SK-MEL-5 (cell line): ENCODE measurements at places on chromosomes 7 and 10.

DNA sequence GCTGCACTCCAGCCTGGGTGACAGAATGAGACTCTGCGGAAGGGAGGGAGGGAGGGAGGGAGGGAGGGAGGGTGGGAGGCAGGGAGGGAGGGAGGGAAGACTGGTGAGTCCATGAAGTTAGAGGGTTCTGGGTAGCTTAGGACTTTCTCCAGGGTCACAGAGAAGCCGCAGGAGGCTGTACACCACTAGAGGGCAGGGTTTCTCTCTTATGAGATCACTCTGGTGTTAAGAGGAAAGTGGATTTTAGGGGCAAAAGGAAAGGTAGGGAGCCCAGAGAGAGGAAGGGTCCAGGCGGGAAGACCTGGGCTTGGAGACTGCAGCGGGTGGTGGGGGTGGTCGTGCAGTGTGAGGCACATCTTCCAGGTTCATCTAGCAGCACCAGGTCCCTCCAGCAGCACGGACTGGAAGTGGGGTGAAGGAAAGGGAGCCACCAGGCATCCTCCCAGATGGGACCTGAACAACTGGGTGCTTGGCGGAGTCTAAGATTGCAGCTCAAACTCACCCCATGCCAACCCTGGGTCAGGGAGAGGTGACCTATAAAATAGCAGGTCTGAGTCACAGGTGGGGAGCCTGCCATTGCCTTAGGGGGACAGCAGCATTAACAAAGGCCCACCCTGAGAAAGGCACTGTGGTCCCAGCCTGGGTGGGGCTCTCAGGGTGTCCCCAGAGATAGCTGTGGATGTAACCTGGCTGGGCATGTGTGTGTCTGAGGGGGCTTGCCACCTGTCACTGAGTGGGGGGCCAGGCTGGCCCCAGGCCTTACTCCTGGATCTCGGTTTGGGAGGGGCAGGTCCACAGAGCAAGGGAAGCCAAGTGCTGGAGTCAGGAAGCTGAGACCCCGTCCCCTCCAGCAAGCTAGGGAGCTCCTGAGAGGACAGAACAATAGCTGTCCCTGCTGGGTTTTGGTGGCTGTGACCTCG lies 48.5 kb upstream of the SLC29A3 start:
- peak; percentile 71 for DNase-seq

DNA sequence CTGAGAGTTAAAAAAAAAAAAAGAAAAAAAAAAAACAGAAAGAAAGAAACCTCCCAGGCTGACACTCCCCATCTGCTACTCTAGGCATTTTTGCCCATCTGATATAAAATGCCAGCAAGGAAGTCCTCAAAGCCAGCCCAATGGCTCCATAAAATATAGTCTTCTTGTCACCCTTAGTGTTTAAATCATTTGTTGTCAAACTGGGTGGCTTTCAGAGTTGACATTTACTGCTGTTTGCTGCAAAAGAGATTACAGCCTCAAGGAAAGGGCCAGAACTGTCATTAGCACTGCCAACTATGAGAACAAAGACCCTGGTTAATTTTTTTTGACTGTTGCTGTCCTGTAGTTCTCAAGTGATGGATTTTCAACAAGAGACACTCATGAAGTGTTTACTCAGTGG lies 86.5 kb downstream of the TRIL start:
- DNase-seq: no peak

GRCh38 chr10:11270135-11270857 lies 252.6 kb downstream of the CELF2 start:
- peak; percentile 76 for DNase-seq

GRCh38 chr10:86829472-86829871 lies 73.1 kb downstream of the BMPR1A start:
- no peak for DNase-seq

GRCh38 chr10:101759309-101760247 lies 16.3 kb downstream of the FGF8 start:
- DNase-seq: no peak

- no peak for DNase-seq
Measured at GRCh38 chr7:80954191-80954590, 35.3 kb upstream of the SEMA3C start.

- peak; percentile 44 for DNase-seq
Measured at GRCh38 chr10:74924251-74924963, 98.0 kb downstream of the KAT6B start.

DNA sequence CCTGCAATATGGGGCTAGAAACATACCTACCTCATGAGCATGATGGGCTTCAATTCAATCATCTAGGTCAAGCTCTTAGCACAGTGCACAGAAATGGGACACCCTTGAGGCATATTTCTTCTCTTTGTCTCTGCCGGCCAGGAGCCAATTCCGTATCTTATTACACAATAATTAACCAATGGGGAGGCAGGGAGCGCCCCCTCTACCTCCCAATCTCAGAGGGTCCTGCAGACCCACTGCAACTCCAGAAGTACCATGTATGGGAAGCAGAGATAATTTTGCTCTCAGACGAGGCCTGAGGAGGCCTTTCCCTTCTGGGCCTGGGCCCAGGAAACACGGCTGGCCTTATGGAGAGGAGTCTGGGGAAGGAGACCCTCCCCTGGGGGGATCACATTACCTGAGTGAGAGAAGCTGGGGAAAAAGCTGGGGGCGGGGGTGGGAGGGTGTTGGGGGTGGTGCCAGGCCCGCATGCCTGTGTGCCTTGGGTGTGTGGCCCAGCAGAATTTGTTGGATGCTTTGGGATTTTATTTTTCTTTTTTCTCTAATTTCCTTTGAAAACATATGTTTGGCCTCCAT lies 155.5 kb downstream of the UBE2H start:
- no peak for DNase-seq

GRCh38 chr7:116683786-116684185 lies 11.8 kb downstream of the MET start:
- DNase-seq: no peak

GRCh38 chr7:100358027-100358856 lies at the start of gene PILRB:
PILRB (plus strand) TSS chr7:100358117; CDS start chr7:100358303, 186 bp downstream.
- no peak for DNase-seq

DNA sequence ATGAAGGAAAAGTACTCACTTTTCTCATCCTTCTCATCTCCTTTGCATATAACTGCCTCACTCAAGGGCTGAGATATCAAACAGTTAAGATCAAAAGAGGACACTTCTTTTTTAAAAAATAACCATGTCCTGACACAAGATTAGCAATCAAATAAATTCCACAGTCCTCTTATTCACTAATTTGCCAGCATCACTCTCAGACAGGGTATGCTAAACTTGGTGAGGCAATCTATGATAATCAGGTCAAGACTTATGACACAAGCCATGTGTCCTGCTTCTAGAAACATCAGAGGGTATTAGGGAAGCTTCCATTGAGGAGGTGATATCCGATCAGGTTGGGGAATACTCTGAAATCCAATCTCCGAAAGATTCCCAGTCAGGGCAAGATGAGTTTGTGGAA lies 10.4 kb downstream of the PANK1 start:
- no peak for DNase-seq

GRCh38 chr10:124667425-124668345 lies 76.5 kb downstream of the FAM53B start:
- no peak for DNase-seq

- peak; percentile 43 for DNase-seq
Measured at GRCh38 chr10:66321723-66322665, 603.8 kb upstream of the LRRTM3 start.

DNA sequence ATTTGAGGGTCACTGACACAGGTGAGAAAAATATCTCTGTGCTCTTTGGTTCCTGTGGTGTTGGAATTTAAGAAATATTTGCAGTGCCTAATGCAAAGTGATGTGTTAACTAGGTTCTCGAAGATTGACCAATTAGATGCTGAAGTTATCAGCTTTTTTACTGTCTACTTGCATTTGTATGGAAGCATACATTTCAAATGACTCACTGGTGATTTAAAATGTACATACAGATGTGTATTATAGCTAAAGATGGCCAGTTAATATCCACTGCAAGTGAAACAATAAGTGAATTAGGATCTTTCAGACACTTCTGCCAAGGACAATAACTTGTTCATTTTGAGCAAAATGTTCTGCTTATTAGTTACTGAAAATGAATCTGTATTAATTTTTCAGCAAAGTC lies 205.0 kb downstream of the FANK1 start:
- DNase-seq: no peak
